Sigmoid colon (tissue), 7 donors: ENCODE measurements at places on chromosomes 2 and 18.

DNA sequence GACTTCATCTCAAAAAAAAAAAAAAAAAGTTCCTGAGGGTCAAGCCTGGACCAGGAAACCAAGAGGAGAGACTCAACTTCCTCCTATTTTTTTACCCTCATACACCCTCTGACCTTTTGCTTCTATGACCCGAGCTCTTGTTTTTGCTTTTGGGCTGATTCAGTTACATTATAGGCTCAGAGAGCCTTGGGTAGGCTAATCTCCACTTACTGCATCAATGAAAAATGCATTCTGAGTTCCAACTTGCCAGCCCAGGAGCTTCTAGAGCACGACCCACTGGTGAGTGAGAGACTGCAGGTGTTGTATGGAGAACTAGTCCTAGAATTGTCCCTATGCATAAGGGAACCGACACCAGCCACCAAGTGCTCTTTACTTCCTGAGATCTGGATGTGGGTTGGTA, 91.1 kb downstream of the CABLES1 start:
- H3K4me3 ChIP-seq, result no peak overlapping the region
- peaks cover 50% of the 10 kb centered on the region for H3K4me1 ChIP-seq
- no peaks in the 10 kb centered on the region for H3K27me3 ChIP-seq
- DNase-seq, result no peak

DNA sequence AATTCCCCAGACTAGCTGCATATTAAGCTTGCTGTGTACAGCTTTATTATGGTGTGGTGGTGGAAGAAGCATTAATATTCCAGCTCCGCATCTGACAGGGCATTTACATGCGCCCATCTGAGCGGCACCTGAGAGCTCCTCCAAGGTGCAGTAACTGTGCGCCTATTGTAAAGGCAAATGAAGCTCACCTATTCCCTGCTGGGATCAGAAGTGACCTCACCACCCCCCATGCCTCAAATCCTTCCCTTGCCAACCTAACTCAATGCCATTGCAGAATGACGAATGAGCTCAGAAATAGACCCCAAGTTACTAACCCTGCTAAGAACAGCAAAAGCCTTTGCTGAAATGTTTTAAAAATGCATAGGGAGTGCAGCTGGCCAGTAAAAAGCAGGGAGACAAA, 14.3 kb downstream of the BCL11A start:
- no peak for DNase-seq
- H3K36me3 ChIP-seq, result no peaks in the 10 kb centered on the region
- H3K27me3 ChIP-seq, result no peaks in the 10 kb centered on the region
- H3K27ac ChIP-seq, result peak overlapping the region; percentile 35
- no peak overlapping the region for H3K4me3 ChIP-seq

DNA sequence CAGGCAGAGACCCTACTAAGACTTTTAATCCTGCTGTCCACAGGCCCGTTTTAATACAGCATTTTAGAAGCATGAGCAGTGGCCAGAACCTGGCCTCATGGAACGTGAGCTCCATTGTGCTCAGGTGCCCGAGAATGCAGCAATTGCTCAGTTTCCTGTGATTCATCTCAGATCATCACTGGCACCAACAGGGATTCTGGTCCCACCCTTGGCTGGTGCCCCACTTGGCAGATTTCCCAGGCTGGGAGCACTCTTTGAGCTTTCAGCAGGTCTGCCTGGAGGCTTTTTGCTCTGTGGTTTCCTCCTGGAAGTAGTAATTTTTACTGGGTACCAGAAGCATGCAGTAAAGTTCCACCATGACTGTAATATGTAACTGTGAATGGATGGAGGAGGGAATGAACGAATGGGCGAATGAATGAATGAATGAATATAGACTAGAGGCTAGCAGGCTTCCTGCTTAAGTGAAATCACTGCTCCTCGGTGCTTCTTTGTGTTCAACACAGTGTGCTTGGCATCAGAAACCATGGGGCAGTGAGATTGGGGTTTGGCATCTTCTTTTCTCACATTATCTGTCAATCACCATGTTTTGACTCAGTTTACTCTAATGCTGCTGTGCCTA, 312.9 kb downstream of the PRKCE start:
- H3K4me3 ChIP-seq, result no peak overlapping the region
- no peaks in the 10 kb centered on the region for H3K27me3 ChIP-seq
- no peak overlapping the region for H3K27ac ChIP-seq
- no peaks in the 10 kb centered on the region for H3K4me1 ChIP-seq
- H3K36me3 ChIP-seq, result no peaks in the 10 kb centered on the region

DNA sequence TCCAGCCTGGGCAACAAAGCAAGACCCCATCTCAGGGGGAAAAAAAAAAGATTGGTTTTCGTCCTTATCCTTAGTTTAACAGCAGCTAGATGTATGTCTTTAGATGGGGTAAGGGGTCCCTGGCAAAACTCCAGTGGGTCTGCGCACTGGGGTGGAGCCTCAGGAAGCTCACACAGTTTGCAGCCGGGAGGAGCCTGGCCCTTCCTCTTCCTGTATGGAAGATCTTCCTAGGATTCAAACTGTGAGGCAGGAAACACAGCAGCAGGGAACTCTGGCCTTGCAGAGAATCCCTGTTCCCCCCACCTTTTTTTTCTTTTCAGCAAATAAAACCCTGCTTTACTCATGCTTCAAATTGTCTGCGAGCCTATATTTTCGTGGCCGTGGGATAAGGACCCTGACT, 12.5 kb upstream of the GRP start:
- no peaks in the 10 kb centered on the region for H3K4me1 ChIP-seq
- no peak overlapping the region for H3K27ac ChIP-seq
- DNase-seq, result no peak
- no peak overlapping the region for H3K4me3 ChIP-seq

GRCh38 chr2:176826984-176827668, 385.5 kb upstream of the HNRNPA3 start:
- H3K4me3 ChIP-seq, result no peak overlapping the region
- no peak for DNase-seq
- no peaks in the 10 kb centered on the region for H3K4me1 ChIP-seq
- H3K27ac ChIP-seq, result no peak overlapping the region
- no peaks in the 10 kb centered on the region for H3K27me3 ChIP-seq
- no peaks in the 10 kb centered on the region for H3K36me3 ChIP-seq
